ENCODE measurements at places on chromosomes 16 and 17. TPM values are rescaled to one million over a fixed set of nuclear protein-coding genes. Genes with fewer than 3 reads are reported as not detected.
A peak's percentile ranks its signal among the peaks of the same experiment; 100 is the strongest.

The EFCAB5 gene
- not detected for total RNA-seq

The RUNDC3A gene
- 1.3 TPM for total RNA-seq

The PHF23 gene
- total RNA-seq = 36.7 TPM

The CD300LG gene
- not detected for total RNA-seq

The EPN3 gene
- 14.6 TPM for total RNA-seq

The CCL8 gene
- total RNA-seq = not detected

The WNK4 gene
- total RNA-seq = 0.75 TPM

The CCL13 gene
- not detected for total RNA-seq

The SMTNL2 gene
- total RNA-seq = not detected

The TSPAN10 gene
- total RNA-seq = 1.7 TPM

The UMOD gene
- total RNA-seq = not detected

- no peak for DNase-seq
Measured at GRCh38 chr17:38402897-38403296, 25.4 kb upstream of the ARHGAP23 start.

GRCh38 chr17:12007466-12007865, 10.2 kb upstream of the ZNF18 start:
- no peak for DNase-seq

GRCh38 chr17:12667299-12667958, 1.7 kb downstream of the MYOCD start:
- no peak for DNase-seq

DNA sequence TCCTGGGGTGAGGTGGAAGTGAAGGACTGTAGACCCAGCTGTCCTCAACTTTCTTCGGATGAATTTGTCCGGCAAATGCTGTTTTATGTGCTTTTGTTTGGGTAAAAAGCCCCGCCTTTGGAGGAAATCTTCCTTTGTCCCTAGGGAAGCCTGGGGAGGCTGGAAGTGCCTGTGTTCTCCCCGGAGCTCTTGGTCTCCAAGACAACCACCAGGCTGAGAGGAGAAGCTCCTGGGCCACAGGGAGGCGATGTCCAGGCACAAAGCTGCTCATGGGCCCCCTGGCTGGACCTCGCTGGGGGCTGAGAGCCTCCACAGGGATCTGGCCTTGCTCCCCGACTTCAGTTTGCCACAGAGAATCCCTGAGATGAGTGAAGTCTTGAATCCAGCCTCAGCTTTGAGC, 293.1 kb upstream of the N4BP1 start:
- no peak for DNase-seq

DNA sequence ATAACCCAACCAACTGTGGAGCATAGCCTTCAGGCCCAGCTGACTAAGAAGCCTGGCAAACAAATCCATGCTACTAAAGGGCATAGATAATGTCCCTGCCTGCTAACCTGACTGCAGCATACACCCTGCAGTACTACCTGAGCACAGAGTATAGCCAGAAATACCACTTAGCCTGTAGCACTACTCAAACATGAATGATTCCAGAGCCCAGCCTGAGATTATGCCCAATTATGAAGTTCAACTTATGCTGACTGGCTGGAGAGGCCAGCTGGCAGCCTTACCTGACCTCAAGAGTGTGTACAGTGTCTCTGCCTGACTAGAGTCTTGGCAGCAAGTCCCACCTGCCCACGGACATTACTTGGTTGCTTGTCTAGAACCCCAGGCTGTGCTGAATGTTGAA, 1265.3 kb downstream of the CDH11 start:
- no peak for DNase-seq

GRCh38 chr17:38877130-38877851, 7.4 kb downstream of the LASP1 start:
- no peak for DNase-seq

GRCh38 chr17:50903604-50904517, 37.7 kb upstream of the TOB1 start:
- DNase-seq = peak; percentile 84

DNA sequence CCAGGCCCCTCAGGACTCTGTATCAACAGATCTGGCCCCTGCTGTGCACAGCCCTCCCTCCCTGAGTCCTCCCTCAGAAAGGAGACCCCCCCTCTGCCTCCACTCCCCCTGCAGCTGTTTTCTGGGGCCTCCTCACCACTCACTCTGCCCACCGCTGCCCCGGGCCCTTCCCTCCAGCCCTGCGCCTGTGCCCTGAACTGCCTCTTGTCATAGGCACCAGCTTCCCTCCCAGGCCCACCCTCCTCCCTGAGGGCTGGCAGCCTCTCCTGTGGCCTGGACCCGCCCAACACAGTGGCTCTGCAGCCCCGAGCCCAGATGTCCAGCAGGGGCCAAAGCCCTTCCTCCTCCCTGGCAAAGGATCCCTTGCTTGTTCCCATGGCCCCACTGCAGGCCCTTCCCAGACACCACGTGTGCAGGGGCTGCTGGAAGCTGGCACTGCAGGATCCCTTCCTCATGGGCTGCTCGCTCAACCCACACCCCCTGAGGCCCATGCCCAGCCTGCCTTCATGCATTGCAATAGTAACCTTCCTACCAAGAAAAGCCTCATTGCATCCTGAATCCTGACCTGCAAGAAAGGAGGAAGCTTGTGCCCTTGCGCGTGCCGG, 25.8 kb downstream of the GNPTG start:
- DNase-seq = no peak

DNA sequence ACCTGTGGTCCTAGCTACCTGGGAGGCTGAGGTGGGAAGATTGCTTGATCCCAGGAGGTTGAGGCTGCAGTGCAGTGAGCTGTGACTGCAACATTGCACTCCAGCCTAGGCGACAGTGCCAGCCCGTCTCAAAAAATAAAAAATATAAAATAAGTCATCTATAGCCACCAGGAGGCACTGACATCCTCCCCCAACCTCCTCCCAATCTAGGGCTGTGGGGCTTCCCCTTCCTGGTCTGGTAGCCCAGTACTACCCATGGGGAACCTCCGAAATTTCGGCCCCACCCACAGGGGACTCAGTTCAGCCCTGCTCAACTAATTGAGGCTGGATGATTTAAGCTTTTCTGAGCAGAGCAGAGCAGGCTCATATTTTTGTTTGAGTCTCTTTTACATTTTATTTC, 3.2 kb downstream of the ZSCAN10 start:
- DNase-seq = no peak

GRCh38 chr17:56863974-56864373, 30.0 kb downstream of the DGKE start:
- no peak for DNase-seq

DNA sequence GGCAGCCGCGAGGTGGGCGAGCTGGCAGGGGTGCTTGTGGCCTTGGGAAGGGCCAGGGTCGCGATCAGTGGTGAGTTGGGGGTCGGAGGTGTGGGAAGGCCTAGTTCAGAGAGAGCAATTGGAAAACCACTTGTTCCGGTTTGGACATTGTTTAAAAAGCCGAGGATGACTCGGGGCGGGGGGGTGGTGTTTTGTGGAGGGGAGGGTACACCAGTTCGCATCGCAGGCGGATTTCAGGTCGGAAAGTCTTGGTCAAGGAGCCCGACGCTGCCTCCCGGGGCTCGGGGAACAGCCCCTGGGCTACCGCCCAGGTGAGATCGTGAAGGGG, 66.4 kb downstream of the KPNA2 start:
- DNase-seq = no peak

GRCh38 chr16:85615014-85615851, 2.1 kb downstream of the GSE1 start:
- peak; percentile 52 for DNase-seq

DNA sequence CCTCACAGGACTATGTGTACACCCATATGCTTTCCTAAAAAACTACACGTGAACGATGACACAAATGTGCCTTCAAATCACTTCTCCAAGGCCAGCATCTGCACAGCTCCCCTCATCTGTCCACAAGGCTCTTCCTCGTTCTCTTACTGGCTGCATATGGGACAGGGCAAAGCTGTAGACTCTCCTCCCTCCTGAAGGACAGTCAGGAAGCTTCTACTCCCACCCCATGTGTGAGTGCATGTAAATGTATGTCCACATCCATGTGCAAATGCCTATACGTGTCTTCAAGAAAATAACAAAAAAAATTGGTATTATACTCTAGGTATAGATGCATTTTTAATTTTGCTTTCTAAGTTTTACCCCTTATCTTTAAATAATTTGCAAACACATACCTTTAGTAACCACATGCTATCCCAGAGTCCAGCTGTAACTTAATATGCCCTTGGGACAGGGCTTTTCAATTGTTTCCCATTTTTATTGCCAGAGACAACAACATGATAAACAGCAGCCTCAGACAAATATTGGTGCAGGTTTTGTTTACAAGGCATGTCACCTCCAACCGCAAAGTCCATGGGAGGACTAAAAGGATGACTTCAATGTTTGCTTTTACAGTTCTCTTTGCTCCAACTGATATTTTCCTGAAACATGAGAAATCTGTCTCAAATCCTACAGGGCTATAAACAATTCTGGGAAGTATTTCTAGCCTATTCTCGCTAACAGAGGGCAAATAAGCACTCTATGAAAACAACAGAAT, 31.6 kb upstream of the FAAP100 start:
- DNase-seq = no peak

GRCh38 chr16:68231384-68232136, 4.4 kb downstream of the ESRP2 start:
- no peak for DNase-seq

- no peak for DNase-seq
Measured at GRCh38 chr16:1495211-1495888, 2.2 kb downstream of the TELO2 start.

DNA sequence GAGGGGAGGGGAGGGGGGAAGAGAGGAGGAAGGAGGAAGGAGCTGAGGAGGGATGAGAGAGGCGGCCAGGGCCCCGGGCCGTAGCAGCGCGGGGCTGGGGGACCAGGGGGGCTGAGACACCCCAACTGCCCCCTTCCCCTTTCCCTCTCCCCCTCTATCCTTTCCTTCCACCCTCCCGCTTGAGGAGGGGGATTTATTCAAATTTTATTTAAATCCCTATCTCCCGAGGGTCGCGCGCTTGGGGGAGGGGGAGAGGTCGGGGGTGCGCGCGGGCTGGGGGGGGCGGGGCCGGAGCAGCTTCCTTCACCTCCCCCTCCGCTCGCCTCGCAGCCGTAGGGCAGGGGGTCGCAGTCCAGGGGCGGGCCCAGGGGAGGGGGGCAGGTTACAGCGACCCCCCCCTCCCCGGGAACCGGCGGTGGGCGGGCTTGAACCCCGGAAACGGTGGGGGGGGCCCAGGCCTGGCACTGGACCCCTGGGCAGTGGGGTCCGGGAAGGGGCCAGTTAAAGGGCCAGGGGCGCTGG, at the start of gene FBXL19:
TSS of gene FBXL19 (plus strand) at position 19 of the 522 bp plus-strand sequence. CDS start 2,183 bp downstream, outside the sequence.
- DNase-seq = no peak

DNA sequence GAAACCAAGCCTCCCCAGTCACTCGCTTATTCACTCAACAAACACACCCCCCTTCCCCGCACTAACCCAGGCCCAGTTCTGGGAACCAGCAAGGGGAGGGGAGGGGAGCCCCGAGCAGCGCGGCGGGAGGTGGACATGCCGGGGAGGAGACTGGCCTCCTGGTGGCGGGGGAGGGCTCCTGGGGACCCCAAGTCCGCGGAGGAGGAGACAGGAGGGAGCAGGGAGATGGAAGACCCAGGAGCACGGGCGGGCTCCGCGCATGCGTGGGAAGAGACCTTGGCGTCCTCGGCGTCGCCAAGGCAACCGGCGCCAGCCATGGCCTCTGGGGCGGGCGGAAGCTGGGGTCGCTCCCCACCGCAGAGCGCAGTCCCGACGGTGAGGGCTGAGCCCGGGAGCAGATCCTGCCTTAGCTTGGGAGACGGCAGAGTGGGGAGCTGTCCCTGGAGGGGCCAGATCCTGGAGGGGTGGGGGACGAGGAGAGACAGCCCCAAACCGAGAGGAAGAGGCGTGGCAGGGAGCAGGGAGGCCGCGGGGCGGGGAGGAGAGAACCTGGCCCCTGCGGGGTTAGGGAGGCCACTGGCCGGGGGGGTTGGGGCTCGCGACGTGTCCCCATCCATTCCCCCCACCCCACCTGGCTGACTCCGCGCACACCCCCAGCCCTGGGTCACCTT, at the start of gene PRR29:
TSS of gene PRR29 (plus strand) at position 302 of the 671 bp plus-strand sequence. CDS start at position 316, 14 bp downstream.
- peak; percentile 21 for DNase-seq

DNA sequence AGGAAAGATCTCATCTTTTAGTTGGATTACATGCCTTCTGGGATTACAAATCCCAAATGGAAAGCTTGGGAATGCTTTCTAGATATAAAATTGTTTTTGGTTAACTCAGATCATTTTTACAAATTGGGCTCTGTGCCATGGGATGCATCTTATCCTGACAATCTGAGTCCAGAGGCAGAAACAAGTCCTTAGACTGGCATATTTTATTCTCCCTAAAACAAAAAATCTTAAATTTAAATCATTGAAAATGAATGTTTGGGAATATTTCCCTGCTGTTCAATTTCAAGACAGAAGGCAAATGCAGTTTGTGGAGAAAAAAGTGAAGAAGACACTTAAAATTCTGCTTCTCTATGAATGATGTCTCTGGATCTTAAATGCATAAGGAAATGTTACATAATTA, 456.6 kb upstream of the GOT2 start:
- no peak for DNase-seq

DNA sequence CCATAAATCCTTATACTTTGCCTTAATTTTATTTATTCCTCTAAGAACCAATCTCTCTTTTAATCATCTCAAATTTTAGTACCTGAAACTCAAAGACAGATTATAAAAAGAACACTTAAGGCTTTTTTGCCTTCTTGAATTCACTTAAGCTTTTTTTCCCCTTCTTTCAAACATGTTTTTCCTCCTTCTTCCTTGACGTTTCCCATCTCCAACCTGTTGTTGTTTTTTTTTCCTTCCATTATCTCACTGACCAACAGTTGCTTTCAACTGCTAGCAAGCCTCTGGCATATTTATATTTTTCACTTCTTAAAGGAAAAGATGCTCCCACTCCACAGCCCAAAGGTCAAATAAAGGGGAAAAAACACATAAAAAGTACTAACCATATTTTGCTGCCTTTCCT, 32.2 kb downstream of the SPOP start:
- no peak for DNase-seq

- DNase-seq = peak; percentile 69
Measured at GRCh38 chr16:89700649-89701424, 668 bp downstream of the SPATA2L start.

GRCh38 chr17:48728232-48729231, at the start of gene HOXB13:
HOXB13 (minus strand) TSS chr17:48728750; CDS start chr17:48728593, 157 bp downstream.
- no peak for DNase-seq

DNA sequence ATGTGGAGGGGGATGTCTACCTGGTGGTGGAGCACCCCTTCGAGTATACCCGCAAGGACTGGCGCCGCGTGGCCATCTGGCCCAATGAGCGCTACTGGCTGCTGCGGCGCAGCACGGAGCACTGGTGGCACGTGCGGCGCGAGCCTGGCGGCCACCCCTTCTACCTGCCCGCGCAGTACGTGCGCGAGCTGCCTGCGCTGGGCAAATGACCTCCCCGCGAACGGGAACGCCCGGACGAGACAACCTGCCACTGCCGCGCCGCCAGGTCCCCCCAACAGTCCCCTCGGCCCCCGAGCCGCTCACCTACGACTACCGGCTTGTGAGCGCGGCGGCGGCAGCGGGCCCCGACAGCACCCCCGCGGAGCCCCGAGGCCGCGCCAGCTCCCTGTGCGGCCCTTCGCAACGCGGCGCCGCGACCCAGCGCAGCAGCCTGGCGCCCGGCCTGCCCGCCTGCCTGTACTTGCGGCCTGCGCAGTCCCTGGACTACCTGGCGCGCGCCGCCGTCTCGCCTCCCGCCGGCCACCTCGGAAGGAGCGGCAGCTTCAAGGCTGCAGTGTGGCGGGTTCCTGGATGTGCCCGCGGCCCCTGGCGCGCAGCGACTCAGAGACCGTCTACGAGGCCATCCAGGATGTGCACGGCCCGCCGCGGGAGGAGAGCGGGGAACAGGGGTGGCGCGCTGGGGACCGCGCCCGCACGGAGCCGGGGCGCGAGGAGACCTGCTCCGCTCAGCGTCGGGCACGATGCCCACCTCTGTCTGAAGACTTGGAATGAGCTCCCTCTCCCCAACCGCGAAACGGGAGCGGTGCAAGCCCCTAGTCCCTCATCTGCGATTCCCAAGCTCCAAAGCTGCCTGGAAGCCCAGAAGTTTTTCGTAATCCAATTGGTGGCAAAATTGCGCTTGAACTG, 48.7 kb upstream of the AMZ2 start:
- peak; percentile 37 for DNase-seq

Data from mammary epithelial cell (primary cell).